ENCODE measurements at places on chromosomes 2 and 18.
A peak's percentile ranks its signal among the peaks of the same experiment; 100 is the strongest.

DNA sequence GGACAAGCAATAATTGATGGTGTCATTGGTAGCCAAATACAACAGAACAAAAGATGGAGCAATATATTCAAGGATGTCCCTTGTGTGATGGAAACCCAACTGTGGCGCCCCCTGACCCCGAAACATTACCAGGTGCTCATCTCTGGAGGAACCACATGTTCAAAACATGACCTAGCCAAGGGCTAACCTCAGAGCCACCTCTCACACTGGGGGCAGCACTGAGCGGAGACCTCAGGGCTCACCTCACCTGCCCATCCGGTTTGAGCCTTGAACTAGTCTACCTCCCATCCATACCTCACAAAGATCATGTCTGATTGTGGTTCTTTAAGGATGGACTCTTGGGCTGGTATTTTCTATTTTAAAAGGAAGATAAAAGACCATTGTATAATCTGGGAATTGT is 314.4 kb upstream of the CDH7 start:
- DNase-seq, result no peak

DNA sequence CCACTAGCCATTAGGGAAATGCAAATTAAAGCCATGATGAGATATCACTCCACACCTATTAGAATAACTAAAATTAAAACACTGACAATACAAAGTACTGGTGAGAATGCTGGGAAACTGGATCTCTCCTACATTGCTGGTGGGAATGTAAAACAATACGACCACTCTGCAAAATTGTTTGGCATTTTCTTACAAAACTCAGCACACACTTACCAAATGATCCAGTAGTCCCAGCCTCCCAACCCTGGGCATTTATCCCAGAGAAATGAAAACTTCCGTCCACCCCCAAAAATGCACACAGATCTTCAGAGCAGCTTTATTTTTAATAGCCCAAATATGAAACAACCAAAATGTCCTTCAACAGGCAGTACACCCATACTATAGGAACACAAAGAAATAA is 8.9 kb upstream of the TMSB10 start:
- DNase-seq, result no peak

- DNase-seq, result no peak
Measured at GRCh38 chr2:8475349-8476031, 206.4 kb upstream of the ID2 start.

DNA sequence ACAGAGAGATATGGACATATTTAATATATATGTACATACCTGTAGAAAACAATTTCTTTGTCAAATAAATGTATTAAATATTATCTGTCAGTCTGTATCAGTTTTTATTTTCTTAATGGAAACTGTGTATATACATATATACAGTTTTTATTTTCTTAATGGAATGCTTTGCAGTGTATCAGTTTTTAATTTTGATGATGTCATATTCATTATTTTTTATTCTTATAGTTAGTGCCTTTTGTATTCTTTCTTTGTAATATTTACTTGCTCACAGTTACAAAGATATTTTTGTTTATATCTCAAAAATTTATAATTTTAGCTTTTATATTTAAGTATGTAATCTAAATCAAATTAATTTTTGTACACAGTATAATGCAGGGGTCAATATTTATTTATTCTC is 20.6 kb downstream of the KCNH7 start:
- no peak for DNase-seq

GRCh38 chr2:96957244-96957643 is 29.1 kb downstream of the FAM178B start:
- no peak for DNase-seq

DNA sequence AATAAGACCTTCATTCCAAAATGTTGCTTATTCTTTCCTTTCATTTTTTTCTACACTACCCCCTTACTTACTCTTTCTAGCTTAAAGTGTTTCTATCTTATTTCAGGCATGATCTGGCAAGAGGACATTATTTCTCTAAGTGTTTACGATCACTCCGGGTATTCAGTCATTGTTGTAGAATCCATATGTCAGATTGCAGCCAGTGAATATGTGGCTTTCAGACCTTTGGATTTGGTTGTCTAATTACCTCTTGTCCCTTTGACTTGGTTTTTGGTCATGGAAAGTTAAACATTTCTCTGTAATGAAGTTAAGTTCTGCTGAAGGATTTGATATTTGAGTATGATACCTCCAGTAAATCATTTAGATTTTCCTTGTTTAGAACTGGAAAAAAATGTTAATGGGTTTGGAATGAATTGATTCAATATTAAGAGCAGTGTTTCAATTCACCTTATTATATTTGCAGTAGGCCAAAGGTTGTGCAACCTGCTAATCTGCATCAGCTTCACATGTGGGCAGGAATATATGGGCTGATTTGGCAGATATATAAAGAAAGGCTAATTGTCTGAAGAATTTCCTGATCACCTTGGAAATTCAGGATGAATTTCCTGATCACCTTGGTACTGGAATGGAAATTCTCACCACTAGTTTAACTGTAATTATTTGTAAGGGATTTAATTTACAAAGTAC is 154.9 kb downstream of the PRPF40A start:
- no peak for DNase-seq

DNA sequence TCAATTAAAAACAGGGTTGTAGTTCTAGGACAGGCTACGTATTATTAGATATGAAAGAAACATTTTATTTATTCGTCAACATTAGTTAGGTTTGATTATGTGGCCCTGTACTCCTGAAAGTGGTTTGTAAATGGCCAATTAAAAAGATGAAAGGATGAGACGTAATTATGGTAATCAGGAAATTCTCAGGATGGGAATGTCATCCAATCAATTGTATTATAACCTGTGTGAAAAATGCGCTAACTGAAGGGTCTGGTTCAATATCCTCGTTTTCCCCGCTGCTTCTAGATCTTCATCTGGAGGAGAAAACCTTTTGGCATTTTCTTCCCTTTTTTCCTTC is 5.6 kb upstream of the C18orf32 start:
- DNase-seq, result no peak

GRCh38 chr2:218679119-218679518 is 7.2 kb downstream of the STK36 start:
- no peak for DNase-seq

- no peak for DNase-seq
Measured at GRCh38 chr2:125684932-125685331, 971.0 kb upstream of the GYPC start.

DNA sequence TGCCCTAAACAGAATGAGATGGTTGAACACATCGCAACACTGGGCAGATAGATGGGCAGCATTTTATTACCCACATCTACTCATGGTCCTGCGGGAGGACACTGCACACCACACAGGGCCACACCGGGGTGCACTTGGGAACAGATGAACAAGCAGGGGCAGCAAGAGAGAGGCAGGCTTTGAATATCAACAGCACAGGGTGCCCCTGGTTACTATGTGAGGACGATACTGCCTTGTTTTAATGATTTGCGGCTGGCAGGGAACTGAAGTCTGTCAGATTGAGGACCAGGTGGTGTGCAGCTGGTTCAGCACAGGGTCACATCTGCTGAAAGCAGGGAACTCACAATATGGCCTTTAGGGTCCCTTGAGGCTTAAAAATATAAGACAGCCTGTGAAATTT is 195.7 kb downstream of the PIEZO2 start:
- DNase-seq, result no peak

DNA sequence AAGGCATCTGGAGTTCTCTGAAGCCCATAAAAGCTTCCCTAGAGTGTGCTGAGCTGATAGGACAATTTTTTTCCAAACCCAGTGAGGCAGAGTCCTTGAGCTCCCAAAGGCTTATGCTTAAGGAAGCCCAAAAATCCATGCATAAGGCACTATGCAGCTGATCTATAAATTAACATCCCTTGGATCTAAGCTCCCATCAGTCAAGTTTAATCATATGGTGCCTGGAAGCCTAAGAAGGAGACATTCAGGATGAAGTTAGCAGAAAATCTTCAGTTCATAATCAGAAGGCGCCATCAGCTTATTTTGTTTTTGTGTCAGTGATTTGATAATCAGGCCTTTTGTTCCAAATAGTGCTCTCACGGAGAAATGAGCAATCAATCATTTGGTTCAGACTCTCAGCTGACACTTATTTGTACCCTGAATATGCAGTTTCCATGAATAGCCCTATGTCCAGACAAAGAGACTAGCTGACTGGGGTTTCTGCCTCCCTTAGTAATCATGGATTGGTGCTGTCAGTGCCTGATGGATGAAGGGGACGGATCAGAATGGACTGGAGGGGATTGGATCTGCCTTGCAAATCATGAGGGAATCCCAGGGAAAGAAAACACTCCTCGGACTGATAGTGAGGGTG is 464.8 kb upstream of the RGPD4 start:
- DNase-seq, result no peak

- no peak for DNase-seq
Measured at GRCh38 chr2:236359426-236360045, 95.3 kb upstream of the ASB18 start.

DNA sequence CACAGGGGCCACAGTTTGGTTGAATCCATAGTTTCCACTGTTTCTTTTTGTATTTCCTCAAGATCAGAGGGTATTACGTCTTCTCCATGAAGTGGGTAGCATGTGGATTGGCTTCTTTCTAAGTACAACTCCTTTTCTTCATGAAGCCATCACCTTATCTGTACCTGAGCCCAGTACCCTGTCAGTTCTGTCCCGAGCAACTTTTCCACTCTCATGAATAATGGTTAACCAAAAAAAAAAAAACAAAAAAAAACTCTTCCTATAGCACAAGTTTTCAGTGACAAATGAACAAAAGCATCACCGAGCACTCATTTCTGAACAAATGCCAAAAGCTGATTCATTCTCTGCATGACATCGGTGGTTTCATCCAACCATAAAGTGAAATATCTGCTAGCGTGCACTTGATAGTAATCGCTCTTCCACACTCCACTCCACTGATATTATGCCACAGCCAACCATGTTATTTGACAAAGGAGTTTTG is 53.0 kb upstream of the CCDC150 start:
- DNase-seq, result no peak

- DNase-seq, result no peak
Measured at GRCh38 chr2:174449033-174449432, 37.8 kb downstream of the GPR155 start.

GRCh38 chr2:240024766-240025165 is 376 bp downstream of the NDUFA10 start:
- peak; percentile 14 for DNase-seq

DNA sequence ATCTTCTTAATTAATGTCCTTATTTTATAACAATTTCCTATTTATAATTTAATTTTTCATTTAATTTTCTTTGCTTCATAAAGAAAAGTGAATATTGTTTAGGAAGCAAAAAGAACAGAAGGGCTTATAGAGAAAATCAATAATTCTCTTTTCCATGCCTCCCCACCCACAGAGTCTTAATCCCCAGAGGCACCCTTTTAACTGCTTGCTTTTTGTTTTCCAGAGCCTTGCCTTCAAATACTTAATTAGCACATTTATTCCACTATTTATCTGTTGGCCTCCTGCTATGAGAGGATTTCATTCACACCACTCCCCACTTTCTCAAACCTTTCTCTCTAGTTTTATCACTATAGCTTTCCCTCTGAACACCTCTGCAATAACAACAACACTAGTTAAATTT is 373.6 kb downstream of the MBD2 start:
- DNase-seq, result no peak

Measured in effector CD8-positive, alpha-beta T cell (primary cell).